Osteoblast (primary cell): ENCODE measurements at places on chromosomes 5 and 9. TPM values are rescaled to one million over a fixed set of nuclear protein-coding genes. Genes with fewer than 3 reads are reported as not detected.
A peak's percentile ranks its signal among the peaks of the same experiment; 100 is the strongest.

- no peaks in the 10 kb centered on the region for H3K36me3 ChIP-seq
- H3K27ac ChIP-seq: no peak overlapping the region
- H3K27me3 ChIP-seq: no peaks in the 10 kb centered on the region
- no peak for DNase-seq
Measured at GRCh38 chr5:116738239-116738614, 163.6 kb upstream of the SEMA6A start.

- peaks cover 67% of the 10 kb centered on the region for H3K4me1 ChIP-seq
- H3K27ac ChIP-seq: peak overlapping the region; percentile 96
- peaks cover 13% of the 10 kb centered on the region for H3K36me3 ChIP-seq
- no peak overlapping the region for H3K4me3 ChIP-seq
- H3K27me3 ChIP-seq: no peaks in the 10 kb centered on the region
Measured at GRCh38 chr5:172866802-172867748, 33.0 kb downstream of the ERGIC1 start.

Gene C9orf40
- 2.9 and 3.8 TPM in 2 replicates for total RNA-seq

DNA sequence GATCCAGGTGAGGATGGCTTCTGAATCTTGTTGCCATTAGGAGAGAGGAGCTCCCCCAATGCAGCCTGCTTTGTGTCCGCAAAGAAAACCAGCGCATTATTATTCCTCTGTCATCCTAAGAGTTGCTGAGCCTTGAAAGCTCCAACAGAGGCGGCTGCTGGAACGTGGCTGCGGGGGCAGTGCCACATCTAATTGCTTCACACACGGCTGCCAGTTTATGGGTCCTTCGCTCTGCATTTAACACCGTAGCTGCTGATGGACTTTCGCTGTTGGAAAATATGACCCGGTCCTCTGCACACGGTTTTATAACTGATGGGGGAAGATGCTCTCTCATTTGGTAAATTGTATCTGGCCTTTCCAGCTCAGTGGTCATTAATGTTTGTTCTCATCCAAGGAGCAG is 38.0 kb downstream of the ZNF622 start:
- no peak overlapping the region for H3K4me3 ChIP-seq
- H3K27me3 ChIP-seq: no peaks in the 10 kb centered on the region
- no peaks in the 10 kb centered on the region for H3K4me1 ChIP-seq
- H3K27ac ChIP-seq: no peak overlapping the region
- no peak for DNase-seq

DNA sequence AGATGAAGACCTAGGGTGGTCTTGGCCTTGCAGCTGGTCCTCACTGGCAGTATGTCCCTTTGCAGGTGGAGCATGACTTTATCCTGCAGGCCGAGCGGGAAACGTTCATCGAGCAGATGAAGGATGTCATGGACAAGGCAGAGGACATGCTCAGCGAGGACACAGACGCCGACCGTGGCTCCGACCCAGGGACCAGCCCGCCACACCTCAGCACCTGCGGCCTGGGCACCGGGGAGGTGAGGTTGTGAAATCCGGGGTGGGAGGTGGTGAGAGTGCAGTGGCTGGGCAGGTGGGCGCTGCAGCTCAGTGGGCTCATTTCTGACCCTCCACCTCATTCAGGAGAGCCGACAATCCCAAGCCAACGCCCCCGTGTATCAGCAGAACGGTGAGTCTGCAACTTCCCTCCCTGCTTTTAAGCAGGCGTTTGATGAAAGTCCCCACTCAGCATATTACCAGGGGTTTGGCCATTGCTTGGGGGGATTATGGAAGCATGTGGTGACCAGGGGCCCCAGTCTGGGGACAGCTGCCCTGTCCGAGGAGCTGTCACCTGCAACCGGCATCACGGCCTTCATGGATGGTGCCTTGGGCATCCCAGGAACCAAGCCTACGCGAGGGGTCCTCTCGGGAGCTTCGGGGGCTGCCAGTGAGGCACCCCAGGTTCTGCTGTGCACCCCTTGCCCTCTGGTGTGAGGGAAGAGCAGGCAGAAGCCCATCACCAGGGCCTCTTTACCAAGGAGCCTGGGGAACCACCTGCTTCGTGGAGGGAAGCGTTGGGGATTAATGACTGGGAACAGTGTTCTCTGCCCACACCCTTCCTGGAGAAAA is 84.0 kb downstream of the WNK2 start:
- H3K27me3 ChIP-seq: peaks cover 2% of the 10 kb centered on the region
- DNase-seq: peak; percentile 69
- H3K4me3 ChIP-seq: no peak overlapping the region
- H3K36me3 ChIP-seq: no peaks in the 10 kb centered on the region

DNA sequence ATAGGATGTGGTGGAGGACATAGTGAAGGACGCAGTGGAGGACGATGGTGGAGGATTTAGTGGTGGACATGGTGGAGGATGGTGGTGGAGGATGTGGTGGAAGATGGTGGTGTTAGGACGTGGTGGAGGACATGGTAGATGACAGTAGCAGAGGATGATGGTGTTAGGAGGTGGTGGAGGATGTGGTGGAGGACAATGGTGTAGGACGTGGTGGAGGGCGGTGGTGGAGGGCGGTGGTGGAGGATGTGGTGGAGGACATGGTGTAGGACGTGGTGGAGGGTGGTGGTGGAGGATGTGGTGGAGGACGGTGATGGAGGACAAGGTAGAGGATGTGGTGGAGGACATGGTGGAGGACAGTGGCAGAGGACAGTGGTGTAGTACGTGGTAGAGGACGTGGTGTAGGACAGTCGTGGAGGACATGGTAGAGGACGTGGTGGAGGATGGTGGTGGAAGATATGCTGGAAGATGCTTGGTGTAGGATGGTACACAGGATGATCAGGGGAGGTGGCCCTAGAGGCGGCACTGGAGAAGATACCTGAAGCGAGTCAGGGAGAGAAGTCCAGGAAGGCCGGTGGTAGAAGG is 68.7 kb downstream of the S1PR3 start:
- H3K4me1 ChIP-seq: no peaks in the 10 kb centered on the region
- no peak overlapping the region for H3K4me3 ChIP-seq
- no peaks in the 10 kb centered on the region for H3K27me3 ChIP-seq
- no peak overlapping the region for H3K27ac ChIP-seq

DNA sequence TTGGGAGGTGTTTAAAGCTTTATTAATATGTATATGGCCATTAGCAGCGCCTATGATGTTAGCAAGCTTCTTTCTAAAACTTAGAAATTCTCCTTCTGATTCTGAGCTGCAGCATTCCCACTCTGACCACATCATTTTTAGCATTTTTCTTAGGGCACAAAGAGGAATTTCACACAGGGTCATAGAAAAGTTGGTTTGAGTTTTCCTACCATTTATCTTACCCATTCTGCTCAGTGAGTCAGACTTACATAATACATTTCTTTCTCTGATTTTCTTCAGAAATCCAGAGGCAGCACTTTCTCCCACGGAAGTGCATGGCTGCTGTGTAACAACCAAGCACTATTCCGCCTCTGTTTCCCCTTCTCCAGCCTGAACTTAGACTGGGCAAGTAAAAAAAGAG is 246.6 kb downstream of the ARL15 start:
- peaks cover 21% of the 10 kb centered on the region for H3K4me1 ChIP-seq
- peak overlapping the region; percentile 13 for H3K4me3 ChIP-seq
- no peaks in the 10 kb centered on the region for H3K27me3 ChIP-seq
- peak; percentile 83 for DNase-seq
- H3K27ac ChIP-seq: peak overlapping the region; percentile 93

- no peak overlapping the region for H3K4me3 ChIP-seq
- no peak for DNase-seq
- H3K36me3 ChIP-seq: no peaks in the 10 kb centered on the region
- peaks cover 6% of the 10 kb centered on the region for H3K4me1 ChIP-seq
Measured at GRCh38 chr5:98750693-98751092, 22.8 kb upstream of the RGMB start.

GRCh38 chr5:113989913-113990305 is 372.0 kb upstream of the KCNN2 start:
- H3K27me3 ChIP-seq: no peaks in the 10 kb centered on the region
- H3K27ac ChIP-seq: no peak overlapping the region
- no peak for DNase-seq
- no peak overlapping the region for H3K4me3 ChIP-seq
- no peaks in the 10 kb centered on the region for H3K4me1 ChIP-seq

Gene GFI1B
- total RNA-seq: under 0.01 TPM in 1 of 2 replicates, not detected in the other

Gene CFAP77
- 0.29 and 0.36 TPM in 2 replicates for total RNA-seq

DNA sequence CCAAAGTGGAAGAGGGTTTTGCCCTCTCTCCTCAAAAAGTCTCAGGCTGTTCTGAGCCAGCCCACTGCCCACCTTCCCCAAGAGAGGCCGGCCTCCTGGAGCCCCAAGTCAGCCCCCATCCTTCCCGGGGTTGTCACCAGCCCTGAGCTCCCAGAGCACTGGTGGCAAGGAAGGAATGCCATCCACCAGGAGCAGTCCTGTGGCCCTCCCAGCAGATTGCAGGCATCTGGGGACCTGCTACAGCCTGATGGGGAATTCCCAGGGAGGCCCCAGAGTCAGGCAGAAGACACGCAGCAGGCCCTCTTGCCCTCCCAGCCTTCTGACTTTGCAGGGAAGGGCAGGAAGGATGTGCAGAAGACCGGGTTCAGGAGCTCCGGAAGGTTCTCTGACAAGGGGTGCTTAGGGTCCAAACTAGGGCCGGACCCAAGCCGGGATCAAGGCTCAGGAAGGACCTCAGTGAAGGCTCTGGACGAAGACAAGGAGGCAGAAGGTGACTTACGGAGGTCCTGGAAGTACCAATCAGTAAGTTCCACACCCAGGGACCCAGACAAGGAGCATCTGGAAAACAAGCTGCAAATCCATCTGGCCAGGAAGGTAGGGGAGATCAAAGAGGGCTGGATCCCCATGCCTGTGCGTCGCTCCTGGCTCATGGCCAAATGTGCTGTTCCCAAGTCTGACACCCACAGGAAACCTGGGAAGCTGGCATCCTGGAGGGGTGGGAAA is 3.7 kb downstream of the SPATA31E1 start:
- no peaks in the 10 kb centered on the region for H3K4me1 ChIP-seq
- H3K27me3 ChIP-seq: no peaks in the 10 kb centered on the region
- no peaks in the 10 kb centered on the region for H3K36me3 ChIP-seq
- no peak for DNase-seq
- no peak overlapping the region for H3K4me3 ChIP-seq

Gene FAXDC2
- 13.8 and 19.2 TPM in 2 replicates for total RNA-seq

GRCh38 chr5:71860048-71860447 is 141.0 kb downstream of the CARTPT start:
- H3K36me3 ChIP-seq: no peaks in the 10 kb centered on the region
- no peak for DNase-seq
- H3K4me3 ChIP-seq: no peak overlapping the region
- H3K27me3 ChIP-seq: peaks cover 19% of the 10 kb centered on the region

- no peaks in the 10 kb centered on the region for H3K27me3 ChIP-seq
- no peak overlapping the region for H3K4me3 ChIP-seq
- peak; percentile 73 for DNase-seq
- H3K27ac ChIP-seq: no peak overlapping the region
- H3K4me1 ChIP-seq: peaks cover 11% of the 10 kb centered on the region
Measured at GRCh38 chr5:53095931-53096525, 13.5 kb downstream of the MOCS2 start.

Gene CTXN3
- total RNA-seq: not detected in 2 replicates

DNA sequence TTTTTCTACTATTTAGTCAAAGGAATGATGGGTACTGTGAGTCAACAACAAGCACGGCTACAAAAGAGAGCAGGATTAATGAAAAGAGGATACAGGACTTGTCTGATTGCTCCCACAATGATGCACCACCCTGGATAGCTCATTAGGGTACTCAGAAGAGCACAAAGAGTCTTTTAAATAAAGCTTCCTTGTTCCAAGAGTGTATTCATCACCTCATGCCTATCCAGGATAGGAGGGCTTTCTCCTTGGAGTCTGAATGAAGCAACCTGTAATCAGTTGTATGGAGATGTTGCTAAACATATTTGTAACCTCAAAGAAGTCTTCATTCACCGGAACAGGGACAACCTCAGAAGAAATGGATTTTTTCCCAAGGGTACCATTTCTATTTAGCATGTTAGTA is 219.5 kb upstream of the TMEM161B start:
- H3K4me1 ChIP-seq: no peaks in the 10 kb centered on the region
- no peak overlapping the region for H3K4me3 ChIP-seq
- DNase-seq: no peak

DNA sequence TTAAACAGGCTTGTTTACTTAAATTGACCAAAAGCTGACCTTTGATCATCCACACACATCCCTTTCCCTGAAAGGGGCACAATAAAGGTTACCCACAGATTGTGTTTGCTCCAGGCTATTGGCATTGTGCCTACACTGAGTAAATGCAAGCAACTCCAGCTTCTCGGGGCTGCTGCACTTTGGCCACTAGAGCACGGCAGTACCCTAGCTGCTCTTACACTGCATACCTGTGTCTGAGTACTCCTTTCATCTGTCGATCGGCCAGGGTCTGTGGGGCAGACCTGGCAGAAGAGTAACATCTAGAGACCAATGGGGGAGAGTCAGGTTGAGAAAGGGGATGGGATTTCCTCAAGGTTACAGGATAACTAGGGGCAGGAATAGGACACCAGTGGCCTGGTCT is 281.9 kb upstream of the NMUR2 start:
- no peaks in the 10 kb centered on the region for H3K27me3 ChIP-seq
- H3K4me1 ChIP-seq: peaks cover 5% of the 10 kb centered on the region
- H3K4me3 ChIP-seq: no peak overlapping the region
- no peaks in the 10 kb centered on the region for H3K36me3 ChIP-seq
- no peak for DNase-seq
- H3K27ac ChIP-seq: no peak overlapping the region

GRCh38 chr5:148776261-148776660 is 50.1 kb upstream of the ADRB2 start:
- peak overlapping the region; percentile 17 for H3K27ac ChIP-seq
- H3K4me1 ChIP-seq: peaks cover 14% of the 10 kb centered on the region
- no peak for DNase-seq
- H3K4me3 ChIP-seq: no peak overlapping the region
- no peaks in the 10 kb centered on the region for H3K36me3 ChIP-seq

DNA sequence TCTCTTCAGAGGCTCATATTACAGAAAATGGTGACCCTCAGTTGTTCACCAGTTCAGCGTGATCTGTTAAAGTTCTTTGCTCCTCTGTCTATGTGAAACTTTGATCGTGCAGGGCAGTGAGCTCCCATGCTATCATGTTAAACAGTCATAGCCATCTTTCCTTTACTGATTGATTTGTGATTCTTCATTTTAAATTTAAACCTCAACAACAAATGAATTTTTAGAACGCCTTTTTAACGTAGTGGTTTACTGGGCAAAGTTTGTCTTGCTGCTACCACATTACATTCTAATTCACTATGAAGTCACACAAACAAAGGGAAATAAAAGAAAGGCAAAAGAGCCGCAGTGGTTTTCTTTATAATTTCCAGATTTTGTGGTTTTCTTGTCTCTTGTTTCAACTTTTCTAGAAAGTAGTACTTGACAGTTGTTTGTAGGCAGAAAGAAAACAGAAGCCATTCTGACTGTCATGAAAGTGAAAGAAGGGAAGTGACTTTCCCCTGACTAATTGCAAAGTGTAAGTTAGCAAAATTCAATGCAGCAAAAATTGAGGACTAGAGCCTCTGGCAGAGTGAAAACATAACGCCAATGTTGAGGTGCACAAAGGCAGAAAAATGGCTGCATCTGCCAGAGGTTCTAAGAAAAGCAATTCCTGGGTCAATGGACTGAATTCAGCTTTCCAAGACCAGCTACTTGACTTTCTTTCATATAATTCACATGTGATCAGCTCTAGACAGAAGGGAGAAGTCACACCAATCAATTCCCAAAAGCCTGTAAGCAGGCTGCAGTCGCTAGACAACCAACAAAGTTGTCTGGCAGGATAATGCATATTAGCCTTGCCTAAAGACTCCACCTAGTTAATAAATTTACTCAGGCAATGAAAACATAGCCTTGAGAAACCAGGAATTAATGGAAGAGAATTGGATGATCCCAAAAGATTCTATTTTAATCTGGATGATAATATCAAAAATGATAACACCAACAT is 7.1 kb upstream of the IFNA6 start:
- H3K36me3 ChIP-seq: no peaks in the 10 kb centered on the region
- no peak overlapping the region for H3K27ac ChIP-seq
- peak overlapping the region; percentile 62 for H3K4me3 ChIP-seq
- peak; percentile 52 for DNase-seq
- no peaks in the 10 kb centered on the region for H3K4me1 ChIP-seq

Gene NAIP
- 4.4 and 7.2 TPM in 2 replicates for total RNA-seq
